Suprapubic skin (tissue), 4 donors: ENCODE measurements at places on chromosomes 5 and 9.

DNA sequence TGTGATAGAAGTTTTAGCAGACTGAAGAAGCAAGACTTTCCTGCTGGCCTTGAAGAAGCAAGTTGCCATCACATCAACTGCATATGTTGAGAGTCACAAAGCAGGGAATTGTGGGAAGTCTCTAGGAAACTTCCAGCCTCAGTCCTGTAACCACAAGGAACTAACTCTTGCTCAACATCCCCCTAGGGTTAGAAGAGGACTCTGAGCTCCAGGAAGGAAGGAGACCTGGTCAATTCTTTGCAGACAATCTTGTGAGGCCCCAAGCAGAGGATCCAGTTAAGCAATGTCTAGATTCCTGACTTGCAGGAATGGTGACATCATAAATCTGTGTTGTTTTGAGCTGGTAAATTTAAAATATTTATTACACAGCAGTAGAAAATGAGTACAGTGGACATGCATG is 18.6 kb upstream of the ZNF366 start:
- DNase-seq, result no peak

DNA sequence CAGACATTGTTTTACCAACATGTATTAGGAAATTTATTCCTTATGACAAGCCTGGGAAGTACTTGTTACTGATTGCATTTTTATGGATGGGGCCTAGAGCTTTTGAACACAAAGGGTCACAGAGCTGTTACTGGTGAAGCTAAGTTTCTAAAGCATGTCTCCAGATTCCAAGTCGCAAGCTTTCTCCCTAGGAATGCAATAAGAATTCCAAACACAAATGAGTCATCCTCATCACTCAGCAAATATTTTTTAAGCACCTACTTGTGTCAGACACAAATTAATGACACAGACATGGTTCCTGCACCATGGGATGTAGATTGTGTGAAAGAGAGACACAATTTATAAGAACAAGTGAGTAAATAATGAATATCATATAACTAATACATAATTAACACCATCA is 11.0 kb upstream of the SH3RF2 start:
- no peak for DNase-seq

GRCh38 chr5:107319901-107320300 is 350.8 kb downstream of the EFNA5 start:
- no peak for DNase-seq

DNA sequence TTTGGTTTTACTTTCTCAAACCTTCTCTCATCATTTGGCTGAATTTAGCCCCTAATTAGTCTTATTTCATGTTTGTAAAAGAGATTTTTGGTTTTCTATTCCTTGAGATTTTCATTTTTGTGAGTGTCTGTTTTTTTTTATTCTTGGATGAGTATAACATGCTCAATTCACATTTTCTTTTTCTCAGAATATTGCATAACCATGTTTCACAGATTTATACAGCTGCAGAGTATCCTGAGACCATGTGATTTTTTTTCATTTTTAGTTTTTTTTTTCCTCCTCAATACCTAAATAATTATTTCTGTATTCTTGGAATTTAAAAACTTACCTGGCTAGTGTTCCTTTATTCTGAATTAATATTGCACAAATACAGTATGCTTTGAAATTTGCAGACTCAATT is 361.9 kb downstream of the SEMA5A start:
- DNase-seq, result no peak

- DNase-seq, result no peak
These were observed 244.4 kb upstream of the TUT7 start for GRCh38 chr9:86598411-86599239.

DNA sequence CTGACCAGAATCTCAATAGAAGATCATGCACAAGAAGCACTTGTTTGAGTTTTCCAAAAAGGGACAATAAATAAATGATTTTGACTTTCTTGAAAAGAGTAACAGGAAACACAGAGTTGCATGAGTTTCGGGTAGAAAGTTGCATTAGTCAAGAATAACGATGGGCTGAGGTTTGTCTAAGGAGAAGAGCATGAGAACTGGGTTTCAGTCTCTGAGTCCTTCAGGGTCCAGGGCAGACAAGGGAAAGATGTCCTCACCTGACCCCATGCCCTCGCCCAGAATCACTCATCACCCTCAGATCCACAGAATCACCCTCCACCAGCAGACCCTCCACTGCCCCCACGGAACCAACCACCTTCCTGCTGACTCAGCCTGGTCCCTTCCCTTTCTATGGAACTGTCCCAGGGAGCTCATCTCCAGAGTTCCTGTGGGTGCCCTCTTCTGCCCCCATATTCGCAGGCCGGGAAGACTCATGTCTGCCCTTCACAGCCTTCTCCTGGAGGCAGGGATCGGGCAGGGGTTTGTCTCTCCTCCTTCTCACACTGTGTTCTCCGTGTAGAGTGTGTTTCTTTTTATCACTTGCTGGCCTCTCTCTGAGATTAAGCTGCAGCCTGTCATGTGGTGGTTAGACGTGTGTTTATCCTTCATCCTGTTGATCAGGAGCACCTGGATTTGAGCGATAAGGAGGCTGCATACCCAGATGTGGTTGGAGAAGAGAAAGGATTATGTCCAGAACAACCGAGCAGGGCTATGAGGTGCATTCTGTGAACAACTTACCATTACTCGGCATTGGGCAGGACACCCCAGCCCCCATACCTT is 442.6 kb downstream of the MAT2B start:
- DNase-seq, result no peak

DNA sequence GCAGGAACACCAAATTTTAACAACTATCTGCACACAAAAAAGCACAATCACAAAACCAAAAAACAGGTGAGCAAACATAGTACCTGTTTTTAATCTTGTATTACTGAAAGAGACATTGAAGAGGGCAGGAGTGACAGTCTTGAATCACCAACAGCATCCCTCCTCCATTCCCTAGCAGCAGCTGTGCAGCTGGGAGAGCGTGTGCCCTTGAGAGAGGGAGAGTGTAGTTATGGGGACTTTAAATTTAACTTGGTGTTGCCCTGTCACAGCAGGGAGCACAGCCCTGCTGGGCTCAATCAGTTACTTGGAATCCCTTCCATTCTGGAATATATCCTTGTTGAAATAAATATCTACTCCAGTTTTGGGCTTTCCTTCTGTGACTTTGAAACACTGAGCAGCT is 1938.7 kb upstream of the NUDT12 start:
- no peak for DNase-seq
